ENCODE measurements at places on chromosomes 12 and 14. TPM values are rescaled to one million over a fixed set of nuclear protein-coding genes. Genes with fewer than 3 reads are reported as not detected.

The SRRM4 gene
- not detected for total RNA-seq

The CS gene
- 110 TPM for total RNA-seq

The AQP6 gene
- total RNA-seq, result not detected

The OAS2 gene
- 19.4 TPM for total RNA-seq

The PRR4 gene
- 1.3 TPM for total RNA-seq

The LRFN5 gene
- total RNA-seq, result 0.12 TPM

The KSR2 gene
- 0.24 TPM for total RNA-seq

The MGP gene
- total RNA-seq, result 7.9 TPM

The HOXC4 gene
- 2.5 TPM for total RNA-seq

The PRB2 gene
- total RNA-seq, result not detected

The RHEBL1 gene
- 13.2 TPM for total RNA-seq

The RNASE1 gene
- total RNA-seq, result 2.2 TPM

The SOS2 gene
- total RNA-seq, result 19.3 TPM
